ENCODE measurements at places on chromosomes 12 and 14.

GRCh38 chr12:32669584-32669983, 9.5 kb upstream of the DNM1L start:
- DNase-seq, result no peak

GRCh38 chr12:115574826-115575225, 702.7 kb downstream of the MED13L start:
- no peak for DNase-seq

DNA sequence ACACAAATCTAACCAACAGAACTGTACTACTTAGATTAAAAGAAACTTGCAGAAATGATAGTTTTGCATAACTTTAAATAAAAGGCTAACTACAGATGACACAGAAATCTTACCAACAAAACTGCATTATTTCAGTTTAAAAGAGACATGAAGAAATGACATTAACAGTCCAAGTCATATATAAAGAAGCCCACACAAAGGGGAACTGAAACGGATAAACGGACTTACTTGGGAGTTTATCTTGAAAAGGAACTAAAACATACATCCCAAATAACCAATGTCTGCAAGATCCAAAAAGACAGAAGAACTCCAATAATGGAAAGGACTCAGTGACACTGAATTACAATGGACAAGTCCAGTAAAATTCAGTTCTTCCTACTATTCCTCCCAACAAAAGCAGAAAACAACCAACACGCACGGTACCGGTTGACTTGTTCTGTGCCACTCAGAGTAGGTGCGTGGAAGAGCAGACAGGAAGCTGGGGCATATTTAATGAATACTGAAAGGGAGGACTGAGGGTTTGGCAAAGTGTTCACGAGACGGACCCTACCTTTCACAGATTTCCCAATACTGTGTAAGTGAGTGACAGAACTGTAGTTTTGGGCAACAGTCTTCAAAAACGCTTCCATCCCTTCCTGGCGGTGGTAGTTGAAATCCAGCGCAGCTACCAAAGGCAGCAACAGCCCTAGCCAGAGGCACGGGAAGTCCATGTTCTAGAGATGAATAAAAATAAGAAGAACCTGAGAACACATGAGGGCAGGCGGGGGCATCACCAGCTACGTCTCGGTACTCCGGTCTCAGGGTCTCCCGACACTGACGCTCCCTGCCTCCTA, 627 bp downstream of the CPM start:
- DNase-seq, result no peak

DNA sequence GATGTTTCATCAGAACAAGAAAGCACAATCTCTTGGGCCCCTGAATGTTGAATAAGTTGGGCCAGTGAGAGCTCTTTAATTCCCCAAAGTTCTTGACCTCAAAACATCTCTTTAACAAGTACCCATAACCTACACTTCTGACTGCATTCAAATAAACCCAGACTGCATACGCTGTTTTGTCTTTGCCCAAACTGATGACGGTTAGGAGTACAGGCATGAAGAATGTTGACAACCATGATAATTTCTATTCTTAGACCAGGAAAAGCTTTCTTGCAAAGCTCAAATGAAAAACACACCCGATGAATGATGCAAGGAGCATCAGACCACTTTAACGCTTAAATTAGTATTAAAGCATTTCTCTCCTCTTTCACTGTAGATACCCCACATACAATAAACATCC, 11.7 kb upstream of the RAB3IP start:
- no peak for DNase-seq

GRCh38 chr14:65872536-65872935, 460.0 kb downstream of the FUT8 start:
- no peak for DNase-seq

GRCh38 chr14:98908050-98908449, 363.9 kb downstream of the BCL11B start:
- no peak for DNase-seq

- DNase-seq, result no peak
Measured at GRCh38 chr12:38875586-38876228, 29.7 kb downstream of the CPNE8 start.

DNA sequence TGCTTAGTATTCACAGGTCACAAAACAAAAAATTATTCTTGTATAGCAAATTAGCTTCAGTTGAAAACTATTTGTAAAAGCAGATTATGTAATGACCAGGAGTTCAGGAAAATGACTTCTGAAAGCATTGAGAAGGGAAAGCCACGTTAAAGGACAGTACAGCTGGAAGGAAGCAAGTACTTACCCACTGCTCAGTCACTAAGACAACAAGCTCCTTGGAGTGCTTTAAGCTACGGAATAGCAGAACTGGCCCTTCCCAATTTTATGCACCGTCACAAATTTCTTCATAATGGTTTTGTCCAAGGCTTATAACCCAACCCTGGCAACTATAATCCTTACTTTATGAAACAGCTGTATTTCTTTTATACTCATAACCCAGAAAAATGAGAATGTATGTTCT, 13.0 kb upstream of the SNAPC1 start:
- DNase-seq, result no peak

- no peak for DNase-seq
Measured at GRCh38 chr12:54680374-54680773, 32.2 kb upstream of the DCD start.

DNA sequence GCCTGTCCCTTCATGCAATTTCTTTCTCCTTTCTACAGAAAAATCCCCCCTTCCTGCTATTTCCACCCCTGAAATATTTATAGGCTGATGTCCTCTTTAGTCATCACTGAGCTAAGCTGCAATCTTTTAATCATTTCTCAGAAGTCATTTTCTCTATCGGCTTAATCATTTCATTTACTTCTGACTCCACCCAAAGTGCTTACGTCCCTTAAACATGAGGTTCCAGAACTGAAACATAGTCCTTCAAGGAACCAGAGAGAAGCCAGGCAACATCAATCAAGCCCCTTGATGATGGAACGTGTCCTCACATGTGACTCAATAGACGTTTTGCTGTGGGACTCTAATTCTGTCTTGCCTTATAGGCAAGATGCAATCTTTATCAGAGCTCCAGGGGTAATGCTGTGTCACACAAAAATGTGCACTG, 148.7 kb upstream of the KRR1 start:
- DNase-seq, result no peak

DNA sequence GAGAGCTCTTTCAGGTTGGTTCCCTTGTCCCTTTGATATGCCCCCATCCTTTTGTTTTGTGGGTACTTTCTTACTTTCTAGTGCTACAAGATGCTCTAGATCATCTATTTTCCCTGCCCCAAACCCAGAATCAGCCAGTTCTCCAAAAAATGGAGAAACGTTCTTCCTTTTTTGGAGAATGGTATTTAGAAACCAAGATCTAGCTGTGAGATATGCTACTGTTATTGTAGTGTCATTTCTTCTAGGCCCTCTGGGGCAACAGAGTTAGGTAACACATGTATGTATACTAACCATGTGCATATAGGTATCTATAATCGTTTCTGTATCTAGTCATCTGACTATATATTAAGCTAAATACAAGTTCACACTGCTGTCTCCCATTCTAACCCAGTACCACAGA, 6.9 kb upstream of the IGFBP6 start:
- no peak for DNase-seq

- DNase-seq, result no peak
Measured at GRCh38 chr12:56080556-56081138, 682 bp downstream of the ERBB3 start.

- no peak for DNase-seq
Measured at GRCh38 chr12:24750263-24750662, 198.6 kb downstream of the BCAT1 start.

- no peak for DNase-seq
Measured at GRCh38 chr12:14065616-14066015, 84.2 kb upstream of the GRIN2B start.

DNA sequence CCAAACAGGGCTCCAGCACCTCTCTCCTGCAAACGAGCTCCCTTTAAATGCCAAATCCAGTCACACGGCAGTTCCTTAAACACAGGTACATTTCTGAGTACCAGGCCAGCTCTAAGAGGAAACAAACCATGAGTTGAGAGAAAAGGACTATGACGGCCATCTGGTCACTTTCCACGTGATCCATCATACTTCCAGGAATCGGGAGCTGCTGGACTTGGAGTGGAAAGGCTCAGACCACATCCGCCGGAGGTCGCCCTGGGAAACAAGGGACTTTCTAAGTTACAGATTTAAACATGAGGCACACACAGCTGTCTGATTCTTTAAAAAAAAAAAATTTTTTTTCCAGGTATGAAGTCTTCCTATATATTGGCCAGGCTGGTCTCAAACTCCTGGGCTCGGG, 39.2 kb downstream of the ACADS start:
- no peak for DNase-seq

DNA sequence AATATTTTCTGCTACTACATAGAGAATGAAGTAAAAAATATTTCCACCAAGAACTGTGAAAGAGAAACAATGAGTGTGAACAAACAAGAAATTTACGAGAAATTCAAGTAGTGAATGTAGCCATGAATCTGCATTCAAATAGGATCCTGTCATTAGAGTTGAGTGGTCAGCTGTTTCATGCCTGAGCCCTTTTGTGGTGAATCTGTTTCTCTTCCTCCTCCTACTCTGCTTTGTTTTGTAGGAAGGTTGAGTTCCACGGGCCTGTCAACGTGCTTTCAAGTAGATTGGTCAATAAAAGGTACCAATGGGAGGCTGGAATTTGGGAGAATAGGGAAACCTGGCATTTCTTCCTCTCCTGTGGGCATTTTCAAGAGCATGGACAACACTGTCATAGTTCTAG, 1749.6 kb upstream of the FLRT2 start:
- no peak for DNase-seq

GRCh38 chr14:102694530-102695166, 82.6 kb upstream of the TRAF3 start:
- DNase-seq, result no peak

- no peak for DNase-seq
Measured at GRCh38 chr12:79298506-79298905, 392.3 kb downstream of the PAWR start.

DNA sequence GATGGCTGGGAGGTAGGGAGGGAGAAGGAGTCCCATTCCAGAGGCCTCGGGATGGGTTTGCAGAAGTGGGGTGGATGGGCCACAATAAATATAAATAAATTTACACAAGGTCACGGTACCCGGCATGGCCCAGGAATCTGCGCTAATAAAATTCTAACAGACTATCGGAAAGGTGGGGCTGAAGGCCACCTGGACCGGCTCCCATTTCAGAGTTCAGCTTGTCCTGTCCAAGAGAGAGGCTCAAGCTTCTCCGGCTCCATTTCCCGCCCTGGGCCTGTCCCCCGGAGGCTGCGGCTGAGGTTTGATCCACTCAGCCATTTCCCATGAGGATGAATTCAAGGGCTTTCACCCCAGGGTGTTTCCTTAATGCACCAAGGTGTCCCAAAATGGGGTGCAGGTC, 30.2 kb downstream of the FOXN4 start:
- DNase-seq, result no peak

GRCh38 chr12:85621041-85621440, 215.2 kb downstream of the RASSF9 start:
- no peak for DNase-seq

DNA sequence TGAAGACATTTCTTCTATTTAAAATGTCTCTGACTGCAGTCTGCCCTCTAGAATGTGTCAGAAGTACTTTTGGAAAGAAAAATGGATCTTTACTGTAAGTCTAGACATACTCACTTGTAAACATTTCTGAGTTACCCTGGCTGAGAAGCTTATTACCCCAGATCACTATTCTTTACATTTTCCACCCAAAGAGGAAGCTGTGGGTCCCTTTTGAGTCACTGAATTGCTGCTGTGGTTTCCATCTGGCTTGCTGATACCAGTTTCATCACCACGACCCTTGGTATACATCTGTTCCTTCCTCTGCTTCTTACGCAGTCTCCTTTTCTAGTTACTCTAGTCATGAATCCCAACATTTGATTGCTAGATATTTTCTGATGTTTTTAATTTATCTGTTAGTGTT, 20.2 kb upstream of the CLEC4D start:
- DNase-seq, result no peak

DNA sequence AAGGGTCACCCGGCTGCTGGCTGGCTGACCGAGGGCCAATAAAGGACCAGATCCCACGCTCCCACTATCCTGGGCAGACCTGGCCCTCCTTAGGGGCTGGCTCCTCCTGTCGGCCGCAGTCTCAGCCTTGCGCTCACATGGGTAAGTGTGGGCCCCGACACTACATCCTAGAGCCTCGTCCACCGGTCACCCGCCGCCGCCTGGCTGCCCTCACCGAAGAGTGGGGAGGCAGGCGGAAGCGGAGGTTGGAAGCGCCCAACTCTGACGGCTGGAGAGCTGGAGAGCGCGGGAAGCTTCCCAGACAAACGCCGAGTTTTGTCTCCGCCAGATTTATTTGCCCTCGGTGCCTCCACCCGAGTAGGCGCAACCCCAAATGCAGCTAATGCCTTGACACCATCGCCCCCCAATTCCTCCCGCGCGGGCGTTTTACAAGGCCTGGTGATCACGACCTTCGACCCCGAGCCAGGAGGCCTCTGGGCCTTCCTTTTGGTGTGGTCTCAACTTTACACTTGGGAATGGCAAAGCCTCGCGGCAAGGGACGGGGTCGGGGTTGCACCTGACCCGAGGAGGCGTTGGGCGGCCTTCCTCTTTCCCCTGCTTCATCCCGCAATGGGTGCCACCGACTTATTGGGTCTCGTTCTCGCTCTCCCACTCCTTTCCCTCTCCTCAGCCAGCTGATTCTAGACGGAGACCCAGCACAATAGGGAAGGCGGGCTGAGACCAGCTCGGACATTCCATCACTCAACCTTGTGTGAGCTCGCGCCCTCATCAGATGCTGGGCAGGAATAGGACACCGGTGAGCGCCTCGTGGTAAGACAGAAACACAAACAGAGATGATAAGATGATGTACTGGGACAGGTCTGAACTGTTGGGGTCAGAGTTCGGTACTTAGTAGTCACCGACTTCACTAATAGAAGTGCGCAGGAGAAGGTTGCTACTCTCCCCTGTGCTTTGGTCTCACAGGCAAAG, 78.3 kb upstream of the ANO4 start:
- no peak for DNase-seq

- no peak for DNase-seq
Measured at GRCh38 chr12:20383612-20384011, 15.3 kb downstream of the PDE3A start.

GRCh38 chr12:65899241-65899640, 75.0 kb downstream of the HMGA2 start:
- no peak for DNase-seq

- DNase-seq, result no peak
Measured at GRCh38 chr12:64064240-64064639, 157.9 kb downstream of the KICS2 start.

DNA sequence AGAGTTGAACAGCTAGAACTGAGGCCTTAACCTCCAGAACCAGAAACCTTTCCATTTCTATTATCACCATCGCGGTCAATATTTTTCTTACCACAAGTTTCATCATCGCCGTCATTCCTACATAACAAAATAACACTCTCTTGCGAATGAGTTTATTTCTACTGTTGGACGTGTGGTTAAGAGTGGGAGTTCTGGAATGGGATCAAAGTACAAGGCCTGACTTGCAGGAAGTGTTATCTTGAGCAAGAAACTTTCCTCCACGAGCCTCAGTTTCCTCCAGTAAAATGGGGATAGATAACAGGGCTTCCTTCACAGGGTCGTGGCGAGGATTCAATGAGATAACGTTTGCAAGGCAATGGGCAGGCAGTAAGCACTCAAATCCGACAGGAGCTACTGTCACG, 652 bp downstream of the SART3 start:
- no peak for DNase-seq

All from effector memory CD4-positive, alpha-beta T cell (primary cell).